ENCODE measurements at places on chromosomes 1 and 21.

GRCh38 chr1:24830680-24831272 is 85.5 kb downstream of the CLIC4 start:
- no peak for DNase-seq

DNA sequence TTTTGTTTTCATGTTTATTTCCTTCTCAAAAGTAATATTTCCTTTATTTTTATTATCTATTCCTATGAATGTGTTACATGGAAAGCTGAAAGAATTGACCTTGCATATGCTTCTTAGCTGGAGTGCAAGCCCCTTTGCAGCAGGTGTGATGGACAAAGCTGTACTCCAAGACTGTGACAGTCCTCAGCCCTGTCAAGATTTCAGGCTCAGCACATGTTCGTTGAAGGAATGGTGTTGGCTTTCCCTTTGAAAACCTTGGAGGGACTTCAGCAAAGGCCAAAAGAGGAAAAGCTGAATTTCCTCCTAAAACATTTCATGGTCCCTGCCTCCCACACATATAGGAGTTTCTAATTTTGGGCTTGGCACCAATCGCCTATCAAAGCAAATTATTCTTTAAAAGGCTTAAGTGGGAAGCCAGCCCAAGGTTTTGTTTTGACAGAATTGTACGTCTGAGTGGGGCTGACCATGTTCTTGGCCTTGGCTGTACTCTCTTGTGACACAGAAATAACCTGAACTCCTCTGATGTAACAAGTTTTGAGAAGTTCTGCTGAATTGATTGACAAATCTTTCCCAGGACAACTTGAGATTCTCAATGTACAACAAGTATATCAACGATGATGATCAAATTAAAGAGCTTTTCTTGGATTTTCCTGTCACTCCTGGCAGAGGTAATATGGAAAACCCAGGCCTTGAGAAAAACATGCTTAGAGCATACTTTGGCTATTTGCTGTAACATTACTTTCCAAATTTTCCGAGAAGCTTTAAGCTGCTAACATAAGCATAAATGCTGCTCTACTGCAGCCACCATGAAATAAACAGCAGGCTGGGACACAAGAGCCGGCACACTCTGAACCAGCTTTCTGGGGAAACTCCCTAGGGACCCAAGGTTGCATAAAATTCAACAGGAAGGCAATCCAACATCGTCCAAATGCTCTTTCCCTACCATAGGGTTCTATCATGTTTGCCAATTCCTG is 135.7 kb upstream of the ZNF648 start:
- DNase-seq, result no peak

DNA sequence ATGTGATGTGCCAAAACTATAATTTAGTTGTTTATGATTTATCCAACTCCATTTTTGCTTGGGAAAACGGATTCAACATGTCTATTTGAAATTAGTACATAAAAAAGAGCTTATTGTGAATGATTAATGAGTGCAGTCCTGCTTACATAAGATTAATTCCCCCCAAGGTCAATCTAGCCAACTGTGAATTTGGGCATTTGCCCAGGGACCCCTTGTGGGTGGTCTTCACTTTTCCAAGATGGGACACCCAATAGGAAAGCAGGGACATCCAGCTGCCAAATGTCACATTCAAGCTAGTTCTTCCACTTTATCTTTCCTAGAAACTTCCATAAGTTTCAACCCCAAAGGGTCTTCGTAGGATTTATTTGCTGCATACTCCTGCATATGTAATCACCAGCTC is 362.4 kb upstream of the PKN2 start:
- no peak for DNase-seq

GRCh38 chr21:14076143-14076806 is 134.5 kb downstream of the LIPI start:
- DNase-seq, result no peak

DNA sequence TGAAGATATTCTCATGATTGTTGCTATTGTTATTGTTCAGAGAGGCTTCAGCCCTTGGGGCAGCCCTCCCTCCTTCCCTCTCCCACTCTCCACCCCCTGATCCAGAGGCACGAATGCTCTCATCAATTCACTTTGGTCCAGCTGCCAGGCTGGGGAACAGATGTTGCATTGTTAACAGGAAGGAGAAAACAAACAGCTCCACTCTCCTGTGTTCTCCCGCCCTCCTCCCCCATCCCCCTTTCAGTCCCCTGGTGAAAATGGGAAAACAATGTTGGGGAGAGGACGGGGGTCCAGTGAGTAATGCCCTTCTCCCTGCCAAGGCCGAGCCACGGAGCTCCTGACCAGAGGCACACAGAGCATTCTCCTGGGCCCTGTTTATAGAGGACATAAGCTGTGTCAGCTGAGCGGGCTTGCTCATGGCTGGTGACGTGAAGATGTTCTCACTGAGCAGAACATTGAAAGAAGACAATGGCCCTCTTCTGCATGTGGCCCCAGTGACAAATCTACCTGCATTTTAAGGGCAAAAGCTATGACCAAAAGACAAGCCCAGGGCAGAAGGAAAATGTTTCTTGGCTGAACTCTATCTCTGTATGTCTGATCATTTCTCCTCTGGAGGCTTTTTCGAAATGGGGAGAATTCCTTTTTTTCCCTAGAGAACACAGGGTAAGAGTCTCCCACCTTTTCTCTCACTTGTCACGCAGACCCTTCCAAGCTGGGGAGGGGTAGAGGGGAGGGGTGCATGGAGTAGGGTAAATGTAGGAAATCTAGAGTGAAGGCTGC is 111.7 kb downstream of the GLUL start:
- no peak for DNase-seq

GRCh38 chr1:234970731-234971476 is 157.7 kb downstream of the TOMM20 start:
- no peak for DNase-seq

GRCh38 chr1:236089046-236089773 is 24.3 kb upstream of the NID1 start:
- no peak for DNase-seq

DNA sequence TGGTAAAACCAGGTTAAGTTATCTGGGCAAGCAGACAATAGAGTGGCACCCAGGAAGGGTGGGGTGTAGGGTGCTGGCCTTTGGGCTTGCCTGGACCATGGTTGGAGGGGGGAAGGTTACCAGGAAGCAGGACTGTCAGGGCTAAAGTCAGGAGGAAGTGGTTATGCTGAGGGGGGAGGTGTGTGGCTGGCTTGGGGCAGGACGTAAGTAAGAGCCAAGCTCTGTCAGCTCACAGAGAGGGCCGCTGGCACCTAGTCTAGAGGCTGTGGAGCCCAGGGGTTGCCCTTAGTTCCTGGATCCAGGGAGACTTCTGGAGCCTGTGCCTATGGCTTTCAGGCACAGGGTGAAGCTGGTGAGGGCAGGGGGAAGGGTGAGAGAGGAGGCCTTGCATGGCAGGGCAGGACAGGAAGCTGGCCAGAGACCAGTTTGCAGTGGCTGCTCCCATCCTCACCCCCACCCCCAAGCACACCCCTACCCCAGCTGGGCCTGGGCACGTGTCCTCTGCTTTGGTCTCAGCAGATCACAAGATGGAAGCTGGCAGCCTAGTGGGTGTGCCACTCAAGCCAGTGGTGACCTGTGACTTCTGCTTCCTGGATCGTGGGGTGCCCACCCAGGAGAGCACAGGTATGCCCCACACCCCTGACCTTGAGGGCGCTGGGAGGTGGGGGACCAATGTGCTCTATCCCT is 20.5 kb upstream of the SMYD3 start:
- no peak for DNase-seq

- no peak for DNase-seq
These were observed 48.2 kb downstream of the HLX start for GRCh38 chr1:220927442-220927841.
